Calu3 (cell line): ENCODE measurements at places on chromosomes 1 and 21. TPM values are rescaled to one million over a fixed set of nuclear protein-coding genes. Genes with fewer than 3 reads are reported as not detected.

GRCh38 chr1:202131956-202132821 lies 9.5 kb downstream of the GPR37L1 start:
- peak; percentile 20 for DNase-seq

GRCh38 chr1:192448026-192448578 lies 127.5 kb upstream of the RGS1 start:
- no peak for DNase-seq

DNA sequence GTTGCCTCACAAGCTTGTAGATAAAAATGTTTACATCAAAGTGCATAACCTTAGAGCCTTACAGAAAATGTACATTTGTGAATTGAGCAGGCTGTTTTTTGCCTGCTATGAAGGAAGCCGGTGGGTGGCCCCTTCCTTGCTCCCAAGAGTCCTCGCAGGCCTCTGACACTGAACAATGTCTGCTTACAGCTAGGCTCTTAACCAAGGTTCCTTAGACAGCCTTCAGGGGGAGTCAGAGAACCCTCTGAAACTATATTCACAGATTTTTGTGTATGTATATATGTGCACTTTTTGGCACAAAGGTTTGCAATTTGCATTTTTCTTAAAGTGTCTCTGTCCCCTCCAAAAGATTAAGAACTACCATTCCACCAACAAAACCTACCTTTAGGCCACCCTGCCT lies 282.6 kb downstream of the BARHL2 start:
- no peak for DNase-seq

GRCh38 chr1:159289060-159289459 lies 13.1 kb upstream of the FCER1A start:
- no peak for DNase-seq

DNA sequence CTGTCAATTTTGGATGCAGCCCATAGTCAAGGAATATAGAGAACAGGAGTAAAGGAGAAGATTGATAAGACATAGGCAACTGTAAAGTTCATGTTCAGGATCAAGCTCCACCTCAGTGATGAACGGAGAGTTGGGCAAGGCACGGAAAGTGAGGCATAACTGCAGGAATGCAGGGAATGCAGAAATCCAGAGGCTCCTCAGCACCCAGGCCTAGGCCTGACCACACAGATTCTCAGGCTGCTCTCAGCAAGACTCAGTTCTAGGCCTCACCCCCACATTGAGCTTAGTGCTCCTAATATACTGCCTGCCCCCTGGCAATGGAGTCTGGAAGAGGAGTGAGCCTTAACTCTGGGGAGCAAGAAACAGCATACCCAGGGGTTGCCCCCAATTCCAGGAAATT lies 36.3 kb upstream of the S1PR1 start:
- DNase-seq = no peak

Gene KCNH1
- not detected in 2 replicates for total RNA-seq

Gene FRRS1
- total RNA-seq = 39.1 and 46.5 TPM in 2 replicates

Gene TMOD4
- total RNA-seq = 1.6 and 2.1 TPM in 2 replicates

Gene ADGRB2
- 1.9 and 2.9 TPM in 2 replicates for total RNA-seq

Gene AADACL3
- total RNA-seq = not detected in 2 replicates
